ENCODE measurements at places on chromosomes 6 and 20. TPM values are rescaled to one million over a fixed set of nuclear protein-coding genes. Genes with fewer than 3 reads are reported as not detected.

Gene NMBR
- total RNA-seq = not detected

Gene CLDN20
- 0.23 TPM for total RNA-seq

Gene PSORS1C2
- not detected for total RNA-seq

Gene RRAGD
- total RNA-seq = 19.8 TPM

Gene GRIK2
- total RNA-seq = 1.2 TPM

Gene HLA-DQA1
- 38.8 TPM for total RNA-seq

Gene IL17A
- total RNA-seq = not detected

- no peak for DNase-seq
These were observed 37.6 kb downstream of the NHSL1 start for GRCh38 chr6:138461647-138462046.

- DNase-seq = no peak
These were observed 17.7 kb upstream of the STX16 start for GRCh38 chr20:58633161-58634053.

DNA sequence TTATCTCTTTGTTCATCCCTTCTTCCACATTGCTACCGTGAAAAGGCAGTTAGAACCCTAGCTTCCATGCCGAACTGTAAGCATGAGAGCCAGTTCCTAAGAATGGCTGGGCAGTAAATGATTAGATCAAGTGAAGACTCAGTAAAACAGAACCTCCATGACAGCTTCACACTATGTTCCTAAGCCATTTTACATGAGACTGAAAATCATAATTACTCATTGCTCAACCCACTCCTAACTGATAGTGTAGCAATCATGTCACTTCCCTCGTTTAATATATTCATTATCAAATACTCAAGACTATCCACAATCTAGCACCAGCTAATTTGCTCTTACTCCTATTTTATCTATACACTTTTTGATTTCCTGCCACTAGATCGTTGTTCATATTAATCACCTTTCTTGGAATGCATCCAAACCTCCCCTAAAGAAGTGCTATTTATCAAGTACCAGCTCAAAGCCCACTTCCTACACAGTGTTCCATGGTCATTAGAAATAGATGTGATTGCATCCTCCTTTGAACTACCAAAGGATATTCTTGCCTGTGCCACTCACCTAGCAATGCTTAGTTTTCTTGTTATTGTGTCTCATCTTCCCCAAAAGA lies 6.0 kb downstream of the TMEM30A start:
- DNase-seq = no peak

GRCh38 chr6:73285674-73286283 lies 22.8 kb upstream of the KHDC1 start:
- no peak for DNase-seq

GRCh38 chr6:38975621-38976049 lies 72.9 kb upstream of the GLP1R start:
- no peak for DNase-seq

DNA sequence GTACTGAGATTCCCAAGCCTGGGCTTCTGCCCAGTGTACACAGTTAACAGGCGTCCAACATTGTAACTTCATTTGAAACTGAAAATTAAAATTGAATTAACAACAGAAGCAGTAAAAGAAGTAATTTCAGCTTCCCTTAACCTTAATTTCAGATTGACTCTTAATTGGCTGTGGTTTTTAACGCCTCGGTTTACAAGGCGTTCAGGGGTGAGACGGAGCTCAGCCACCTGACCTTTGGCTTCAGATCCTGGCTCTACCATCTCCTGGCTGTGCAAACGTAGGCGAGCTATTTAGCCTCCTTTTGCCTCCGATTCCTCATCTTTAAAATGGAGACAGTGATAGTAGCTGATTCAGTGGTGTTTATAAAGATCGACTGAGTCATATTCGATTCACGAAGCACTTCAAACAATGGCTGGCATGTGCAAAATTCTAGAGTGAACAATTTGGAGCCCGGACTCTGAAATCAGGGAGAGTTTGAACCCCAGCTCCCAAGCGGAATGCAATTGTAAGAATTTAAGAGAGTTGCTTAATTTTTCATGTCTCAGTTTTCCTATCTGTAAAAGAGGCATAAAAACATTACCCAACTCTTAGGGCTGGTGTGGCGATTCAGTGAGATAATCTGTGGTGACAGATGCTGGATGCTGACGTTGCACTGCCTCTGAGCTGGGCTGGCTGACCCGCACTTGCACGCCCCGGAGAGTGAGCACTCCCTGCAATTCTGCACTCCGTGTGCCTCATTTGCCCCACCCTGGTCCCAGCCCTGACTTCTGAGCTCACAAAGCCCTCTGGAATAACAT lies 23.5 kb upstream of the OCSTAMP start:
- no peak for DNase-seq

GRCh38 chr20:32439132-32439829 lies 81.2 kb downstream of the ASXL1 start:
- no peak for DNase-seq

DNA sequence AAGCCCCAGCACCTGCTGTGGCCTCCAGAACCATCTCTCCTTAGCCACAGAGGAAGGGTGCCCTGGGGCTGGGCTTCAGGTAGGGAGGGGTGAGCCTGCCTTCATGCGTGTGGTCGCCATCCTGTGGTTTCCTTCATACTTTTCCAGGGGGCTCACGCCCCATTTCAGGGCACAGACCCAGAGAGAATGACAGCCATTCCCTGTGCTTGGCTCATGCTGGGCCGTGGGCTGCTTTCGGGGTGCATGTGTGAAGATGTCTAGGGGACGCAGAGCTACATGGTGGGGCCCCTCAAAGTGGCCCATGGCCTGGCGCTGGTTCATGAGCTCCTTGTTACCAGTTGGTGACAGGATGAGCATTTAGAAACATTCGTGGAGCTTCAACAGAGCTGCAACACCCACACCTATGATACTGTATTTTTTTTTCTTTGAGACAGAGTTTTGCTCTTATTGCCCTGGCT lies 190.3 kb upstream of the SLC24A3 start:
- peak; percentile 6 for DNase-seq

DNA sequence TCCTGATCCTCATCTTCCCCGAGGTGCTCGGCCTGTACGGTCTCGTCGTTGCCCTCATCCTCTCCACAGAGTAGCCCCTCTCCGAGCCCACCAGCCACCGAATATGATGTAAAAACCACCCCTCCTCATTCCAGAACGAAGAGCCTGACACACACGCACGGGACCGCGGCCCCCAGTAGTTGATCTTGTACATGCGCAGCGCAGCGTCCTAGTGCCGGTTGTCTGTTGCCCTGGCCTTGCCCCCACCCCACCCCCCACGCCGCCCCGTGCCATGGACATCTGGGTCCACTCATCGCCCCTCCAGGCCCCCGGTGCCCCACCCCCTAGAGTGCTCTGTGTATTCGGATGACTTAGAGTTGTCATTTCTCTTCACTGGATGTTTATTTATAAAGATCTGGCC lies 5.2 kb upstream of the PRPH2 start:
- no peak for DNase-seq

GRCh38 chr6:16511723-16512489 lies 249.4 kb downstream of the ATXN1 start:
- no peak for DNase-seq

- DNase-seq = no peak
These were observed 4.0 kb downstream of the NTSR1 start for GRCh38 chr20:62712606-62713005.

- no peak for DNase-seq
These were observed 1.1 kb downstream of the NDRG3 start for GRCh38 chr20:36744764-36745191.

- no peak for DNase-seq
These were observed 54.8 kb upstream of the CCDC167 start for GRCh38 chr6:37554480-37554819.

DNA sequence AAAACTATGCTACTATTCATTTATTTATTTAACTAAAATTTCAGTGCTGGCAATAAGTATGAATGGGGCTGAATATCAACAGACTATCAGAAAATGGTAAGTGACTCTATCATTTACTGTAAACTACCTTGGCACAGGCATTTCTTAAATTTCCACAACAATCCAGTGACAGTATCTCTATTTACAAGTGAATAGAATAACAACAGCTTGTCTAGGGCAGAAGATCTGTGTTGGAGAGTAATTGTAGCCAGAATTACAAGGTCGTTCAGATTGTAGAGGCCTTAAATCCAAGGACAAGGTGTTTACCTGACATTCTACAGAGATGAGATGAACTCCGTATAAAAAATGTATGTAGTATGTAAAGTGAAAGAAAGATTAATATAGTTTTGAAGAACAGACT lies 193.8 kb upstream of the SIM1 start:
- no peak for DNase-seq

DNA sequence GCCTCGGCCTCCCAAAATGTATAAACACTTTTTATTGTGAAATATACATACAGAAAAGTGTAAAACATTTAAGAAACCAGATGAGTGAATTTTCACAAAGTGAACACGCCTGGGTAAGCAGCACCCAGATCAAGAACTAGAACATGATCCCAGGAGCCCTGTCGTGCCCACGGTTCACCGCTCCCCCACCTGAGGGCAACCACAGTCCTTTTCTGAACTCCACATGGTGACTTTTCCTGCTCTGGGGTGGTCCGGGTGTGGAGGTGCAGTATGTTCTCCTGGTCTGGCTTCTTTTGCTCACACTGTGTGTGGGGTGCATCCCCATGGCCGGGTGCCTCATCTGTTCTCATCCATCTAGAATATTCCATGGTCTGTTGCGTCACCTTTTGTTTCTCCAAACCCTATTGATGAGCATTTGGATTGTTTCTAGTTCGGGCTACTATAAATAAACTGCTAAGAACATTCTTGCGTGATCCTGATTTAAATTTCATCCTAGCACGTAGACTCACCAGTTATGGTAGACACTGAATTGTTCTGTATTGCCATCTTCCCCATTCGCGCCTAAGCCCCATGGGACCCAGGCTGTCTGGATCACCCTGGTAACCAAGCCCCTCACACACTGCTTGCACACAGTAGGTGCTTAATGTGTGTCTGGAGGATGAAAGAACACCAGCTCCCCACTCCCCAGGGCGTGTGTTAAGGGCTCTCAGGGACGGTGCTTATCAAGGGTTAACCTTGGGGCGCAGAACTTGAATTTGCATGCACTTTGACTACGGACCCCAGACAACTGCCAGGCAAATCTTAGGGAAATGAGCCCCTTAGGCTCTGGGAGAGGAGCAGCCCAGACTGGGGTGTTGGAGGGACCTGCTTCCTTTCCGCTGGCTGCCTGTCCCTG lies 56.2 kb downstream of the CTCFL start:
- no peak for DNase-seq

DNA sequence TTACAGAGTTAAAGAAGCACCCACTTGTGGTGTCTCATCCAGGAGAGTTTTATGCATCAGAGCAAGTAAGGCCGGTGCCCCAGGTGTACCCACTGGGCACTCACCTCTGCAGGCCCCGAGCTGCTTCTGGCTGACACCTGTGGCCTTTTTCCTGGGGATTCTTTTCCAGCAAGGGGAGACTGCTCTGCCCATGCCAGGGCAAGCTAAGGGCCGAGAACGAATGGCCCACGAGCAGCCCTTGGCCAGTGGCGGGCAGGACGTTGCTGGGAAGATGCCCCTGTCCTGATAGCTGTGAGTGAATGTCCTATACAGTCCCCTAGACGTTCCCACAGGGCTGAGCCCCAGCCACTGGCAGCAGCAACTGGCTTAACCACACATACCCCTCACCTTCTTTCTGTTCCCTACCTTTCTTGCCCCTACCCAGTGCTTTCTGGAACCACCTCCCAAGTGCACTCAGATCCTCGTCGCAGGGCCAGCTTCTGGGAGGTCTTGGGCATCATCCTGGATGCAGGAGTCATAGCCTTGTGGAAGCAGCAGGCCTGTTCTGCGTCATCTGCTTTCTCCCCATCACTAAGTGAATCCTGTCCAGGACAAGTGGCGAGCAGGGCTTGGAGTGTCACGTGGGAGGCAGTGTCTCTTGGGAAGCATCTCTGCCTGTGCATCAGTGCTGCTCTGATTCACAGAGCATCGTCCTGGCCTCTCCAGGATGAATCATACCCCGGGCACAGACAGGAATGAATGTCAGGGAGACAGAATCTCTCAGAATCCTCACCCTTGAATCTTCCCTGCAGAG lies 32.5 kb downstream of the SYNDIG1 start:
- DNase-seq = peak; percentile 65

DNA sequence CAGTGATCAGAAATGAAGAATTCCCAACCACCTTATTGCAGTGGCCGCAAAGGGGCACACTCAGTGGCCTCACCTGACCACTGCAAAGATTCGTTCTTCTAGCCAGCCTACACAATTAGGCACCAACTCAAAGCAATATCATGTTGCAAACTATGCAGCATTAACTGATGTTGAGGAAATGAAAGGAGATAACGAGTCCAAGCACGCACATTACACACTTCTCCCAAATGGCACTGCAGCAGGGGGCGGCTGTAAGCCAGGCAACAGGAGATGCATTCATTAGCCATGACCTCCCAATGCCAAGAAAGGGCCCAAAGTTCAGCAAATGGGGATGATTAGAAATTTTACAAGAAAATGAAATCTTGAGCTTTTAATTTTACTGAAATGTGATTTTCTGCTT lies 39.3 kb downstream of the ATXN1 start:
- DNase-seq = no peak

DNA sequence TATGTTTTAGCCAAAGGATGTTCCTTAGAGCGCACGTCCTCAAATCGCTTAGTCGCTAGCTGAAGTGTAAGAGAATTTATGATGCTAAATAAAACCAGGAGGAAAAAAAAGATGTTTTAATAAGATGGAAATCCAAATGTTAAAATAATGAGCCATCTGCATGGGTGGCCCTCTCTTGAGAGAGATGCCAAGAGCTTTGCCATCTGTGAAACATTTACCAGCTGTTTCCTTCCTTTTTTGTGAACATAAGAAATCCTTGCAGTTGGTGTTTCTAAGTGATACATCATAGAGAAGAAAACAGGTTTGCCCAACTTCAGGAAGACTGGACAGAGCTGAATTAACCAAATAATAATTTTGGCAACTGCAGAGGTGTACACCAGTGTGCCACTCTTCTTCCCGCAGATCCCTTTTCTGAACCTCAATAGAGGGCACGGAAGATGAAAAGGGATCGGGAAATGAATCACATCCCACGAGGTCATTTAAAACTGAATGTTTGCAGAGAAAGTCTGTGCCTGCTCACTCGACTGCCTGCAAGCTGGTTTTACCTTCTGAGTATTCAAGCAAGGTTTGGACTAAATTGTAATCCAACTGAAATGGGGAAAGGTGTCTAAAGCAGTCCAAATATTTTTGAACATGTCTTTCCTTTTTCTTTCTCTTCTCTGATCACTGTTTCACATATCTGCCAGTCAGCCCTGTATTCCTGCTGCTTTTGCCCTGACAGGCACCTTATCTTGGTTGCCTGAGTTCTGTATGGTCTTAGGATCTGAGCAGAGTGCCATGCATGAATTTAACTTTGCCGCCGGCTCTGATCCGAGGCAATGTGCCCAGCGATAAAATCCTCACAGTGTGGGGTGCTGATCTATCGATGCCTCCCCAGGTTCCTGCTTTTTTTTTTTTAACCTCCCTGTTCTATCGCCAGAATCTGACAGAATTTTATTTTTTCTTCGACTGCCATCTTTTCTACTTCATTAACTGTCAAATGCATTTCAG lies 35.5 kb upstream of the TSHZ2 start:
- DNase-seq = no peak

DNA sequence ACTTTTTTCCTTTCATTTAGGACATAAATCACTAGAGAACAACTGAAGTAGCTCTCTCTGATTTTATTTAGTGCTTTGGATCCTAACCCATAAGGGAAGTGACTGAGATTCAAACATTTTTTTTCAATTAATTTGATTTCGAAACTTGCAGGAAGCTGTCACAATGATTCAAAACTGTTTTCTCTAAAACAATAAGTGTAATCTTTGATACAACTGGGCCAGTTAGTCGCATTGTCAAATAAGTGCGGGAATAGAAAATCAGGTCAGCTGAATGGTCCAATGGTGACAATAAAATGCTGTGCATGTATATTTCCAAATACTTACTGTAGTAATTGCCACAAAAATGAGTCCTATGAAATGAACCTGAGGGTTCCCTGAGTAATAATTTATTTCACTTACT lies 930.8 kb downstream of the TFAP2A start:
- DNase-seq = no peak

GRCh38 chr20:7505835-7506221 lies 434.4 kb downstream of the HAO1 start:
- no peak for DNase-seq

Measured in mucosa of gallbladder (tissue), 1 donor.